ENCODE measurements at places on chromosomes 2 and 18.

DNA sequence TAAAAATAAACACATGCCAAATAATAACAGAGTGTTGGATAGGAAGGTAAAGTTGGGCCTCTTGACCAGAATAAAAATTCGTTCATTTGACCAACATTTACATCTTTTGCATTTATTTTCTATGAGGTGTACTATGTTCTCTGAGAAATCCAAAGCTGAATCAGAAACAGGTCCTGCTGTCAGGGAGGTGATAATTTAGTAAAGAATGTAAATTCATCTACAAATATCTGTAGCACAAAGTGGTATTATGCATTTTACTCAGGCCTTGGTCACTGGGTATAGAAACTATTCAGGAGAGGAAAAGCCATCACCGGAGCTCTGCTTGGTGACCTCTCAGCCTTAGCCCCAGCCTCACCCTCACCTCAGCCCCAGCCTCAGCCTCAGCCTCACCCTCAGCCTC is 208.9 kb downstream of the SPP2 start:
- DNase-seq = no peak

DNA sequence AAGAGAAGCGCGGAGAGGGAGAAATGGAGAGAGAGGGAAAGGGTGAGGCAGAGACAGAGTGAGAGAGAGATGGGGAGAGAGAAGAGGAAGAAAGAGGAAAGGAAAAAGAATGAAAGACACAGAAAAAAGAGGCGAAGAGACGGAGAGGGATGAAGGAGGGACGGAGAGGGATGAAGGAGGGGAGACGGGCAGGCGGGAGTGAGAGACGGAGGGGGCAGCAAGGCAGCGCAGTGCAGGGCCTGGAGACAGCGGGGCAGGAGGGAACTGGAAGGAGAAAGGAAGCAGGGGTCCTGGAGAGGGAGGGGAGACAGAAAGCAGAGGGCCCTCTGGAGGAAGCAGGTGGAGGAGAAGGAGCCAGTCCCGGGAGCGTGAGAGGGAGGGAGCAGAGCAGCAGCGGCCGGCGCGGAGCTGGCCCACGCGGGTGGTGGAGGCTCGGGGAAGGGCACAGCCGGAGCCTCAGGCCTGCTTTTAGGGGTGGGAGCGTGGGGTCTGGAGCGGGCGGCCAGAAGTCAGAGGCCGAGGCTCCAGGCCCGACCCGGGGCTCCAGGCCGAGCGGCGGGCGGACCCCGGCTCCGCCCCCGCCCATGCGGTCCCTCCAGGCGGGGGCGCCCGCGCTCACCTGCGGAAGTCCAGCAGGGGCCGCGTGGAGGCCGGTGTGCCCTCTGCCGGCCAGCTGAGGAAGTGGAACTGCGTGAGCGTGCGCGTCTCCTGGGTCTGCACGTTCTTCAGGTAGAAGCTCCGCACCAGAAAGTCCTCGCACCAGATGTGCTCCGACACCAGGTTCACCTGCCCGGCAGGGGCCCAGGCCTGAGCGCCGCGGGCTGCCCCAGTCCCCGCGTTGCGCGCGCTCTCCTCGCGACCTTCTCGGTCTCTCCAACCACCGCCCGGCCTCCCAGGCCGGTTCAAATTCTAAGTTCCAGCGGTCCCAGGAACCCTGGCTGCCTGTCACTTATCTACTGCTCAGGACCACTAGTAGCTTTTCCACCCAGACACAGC is 14.5 kb downstream of the PTPRN start:
- DNase-seq = peak; percentile 64

DNA sequence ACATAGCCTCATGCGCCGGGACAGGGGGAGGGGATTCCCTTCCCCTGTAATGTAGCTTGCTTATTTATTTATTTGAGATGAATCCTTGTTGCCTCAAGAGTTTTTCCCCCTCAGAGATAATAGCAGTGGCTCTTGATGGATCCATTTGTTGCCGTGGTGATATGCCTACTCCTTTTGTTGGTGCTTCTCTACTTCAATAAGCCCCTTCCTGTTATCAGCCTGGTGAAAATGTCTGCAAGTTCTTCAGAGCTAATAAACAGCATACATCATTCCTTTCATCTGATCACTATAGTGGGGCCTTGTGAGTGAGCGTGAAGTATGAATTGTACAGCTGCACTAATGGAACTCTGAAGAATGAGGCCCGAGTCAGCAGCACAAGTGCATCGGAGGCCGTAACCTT is 19.4 kb downstream of the FZD5 start:
- no peak for DNase-seq

- DNase-seq = no peak
These were observed 77.5 kb upstream of the TCF4 start for GRCh38 chr18:55665506-55665905.

DNA sequence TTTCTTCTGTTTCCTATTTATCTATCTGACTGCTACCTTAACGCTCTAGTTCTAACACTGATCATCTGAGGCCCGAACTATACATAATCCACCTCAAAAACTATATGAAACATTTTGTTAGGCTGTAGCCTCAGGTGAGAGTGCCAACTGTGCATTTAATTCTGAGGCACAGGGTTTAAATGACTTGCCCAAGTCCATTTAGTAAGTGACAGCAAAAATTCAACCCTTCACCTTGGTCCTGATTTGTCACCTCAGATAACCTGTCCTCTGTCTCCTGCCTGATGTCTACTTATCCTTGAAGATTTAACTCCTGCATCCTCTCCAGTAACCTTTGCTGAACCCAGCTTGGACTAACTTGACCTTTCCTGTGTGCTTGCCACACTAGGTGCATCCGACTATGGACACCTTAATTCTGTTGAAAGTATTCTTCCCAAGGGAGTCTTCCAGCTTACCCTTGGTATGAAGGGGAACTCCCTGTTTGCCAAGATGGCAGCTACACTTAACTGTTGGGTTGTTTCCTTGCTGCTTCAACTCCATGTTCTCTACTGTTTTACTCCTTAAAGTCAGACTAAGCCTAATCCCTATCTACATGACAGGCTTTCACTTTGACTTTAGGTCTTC is 23.5 kb downstream of the CD302 start:
- DNase-seq = no peak

- no peak for DNase-seq
These were observed 691.9 kb upstream of the TMEFF2 start for GRCh38 chr2:192886636-192887035.

DNA sequence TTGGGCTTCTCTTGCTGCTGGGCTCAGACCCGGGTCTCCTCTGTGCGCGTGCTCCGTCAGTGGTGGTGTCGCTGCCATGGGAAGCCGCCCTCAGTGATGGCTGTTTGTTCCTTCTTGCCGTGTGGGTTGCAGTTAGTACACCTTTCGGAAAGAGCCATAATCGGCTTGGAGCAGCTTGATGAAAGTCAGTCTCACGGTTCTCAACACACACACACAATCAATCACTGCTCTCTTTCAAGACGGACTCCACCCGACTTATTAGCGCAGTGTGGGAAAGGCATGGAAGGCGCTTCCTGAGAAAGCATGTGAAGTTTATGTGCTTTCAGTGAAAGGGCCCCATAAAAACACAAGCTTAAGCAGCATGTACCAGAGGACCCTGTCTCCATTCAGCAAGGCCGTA is 64.1 kb downstream of the SOX11 start:
- no peak for DNase-seq

GRCh38 chr2:63743982-63744966 is 97.4 kb upstream of the UGP2 start:
- DNase-seq = no peak

- no peak for DNase-seq
These were observed 13.8 kb upstream of the KIF1A start for GRCh38 chr2:240833724-240834285.

DNA sequence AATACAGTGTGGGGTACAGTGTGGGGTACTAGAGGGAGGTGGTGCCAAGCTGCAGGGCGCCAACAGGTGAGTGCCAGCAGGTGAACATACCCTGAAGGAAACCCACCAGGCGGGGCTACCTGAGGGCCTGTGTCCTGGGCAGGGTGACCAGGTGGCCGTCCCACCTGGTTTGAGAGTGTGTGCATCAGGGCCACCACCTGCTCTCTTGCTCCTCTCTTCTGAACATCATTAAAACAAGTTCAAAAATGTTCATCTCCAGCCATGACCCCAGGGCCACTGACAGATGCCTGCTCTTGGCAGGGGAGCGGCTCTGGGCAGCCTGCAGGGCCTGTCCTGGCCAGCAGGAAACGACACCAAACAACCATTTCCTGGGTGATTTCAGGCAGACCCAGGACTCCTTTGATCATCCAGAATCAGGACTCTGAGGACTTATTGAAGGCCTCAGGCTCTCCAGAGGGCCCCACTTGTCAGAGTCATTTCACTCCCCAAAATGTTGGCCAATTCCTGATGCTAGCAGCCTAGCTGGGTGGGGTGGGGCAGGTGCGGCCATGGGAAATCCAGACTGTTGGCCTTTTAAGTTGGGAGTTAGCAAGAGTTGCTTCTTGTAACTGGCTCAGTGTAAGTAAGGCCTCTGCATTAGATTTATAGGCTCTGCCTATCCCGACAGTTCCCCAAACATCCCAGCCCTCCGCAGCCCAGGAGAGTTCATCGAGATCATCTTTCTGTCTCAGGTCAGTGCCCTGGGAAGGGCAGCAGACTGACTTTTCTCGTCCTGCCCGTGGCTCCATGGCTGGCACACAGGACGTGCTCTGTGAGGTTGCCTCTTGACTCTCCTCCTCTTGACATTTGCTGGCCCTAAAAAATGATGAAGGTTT is 111.5 kb upstream of the ZNF236 start:
- no peak for DNase-seq

GRCh38 chr2:25409468-25409867 is 67.7 kb upstream of the DNMT3A start:
- DNase-seq = no peak

GRCh38 chr18:42892181-42892580 is 223.3 kb downstream of the RIT2 start:
- DNase-seq = no peak

- no peak for DNase-seq
These were observed 157.5 kb downstream of the ZEB2 start for GRCh38 chr2:144362401-144362800.

DNA sequence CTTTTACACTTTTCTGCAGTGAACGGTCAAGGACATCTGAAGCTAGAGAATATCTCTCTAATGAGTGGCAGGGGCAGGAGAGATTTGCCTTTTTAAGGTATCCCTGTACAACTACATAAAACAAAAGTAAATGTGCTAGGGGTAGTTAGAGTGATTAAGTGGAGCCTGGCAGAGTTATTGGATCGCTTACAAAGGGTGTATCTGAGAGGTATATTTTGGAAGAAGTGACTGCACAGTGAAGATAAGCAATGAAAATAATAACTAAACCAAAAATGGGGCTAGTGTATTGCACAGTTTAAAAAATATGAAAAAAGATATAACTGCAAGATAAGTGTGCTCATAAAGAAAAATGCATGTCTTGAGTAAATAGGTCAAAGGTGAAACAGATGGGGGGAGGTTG is 193.5 kb upstream of the EPC2 start:
- DNase-seq = no peak

DNA sequence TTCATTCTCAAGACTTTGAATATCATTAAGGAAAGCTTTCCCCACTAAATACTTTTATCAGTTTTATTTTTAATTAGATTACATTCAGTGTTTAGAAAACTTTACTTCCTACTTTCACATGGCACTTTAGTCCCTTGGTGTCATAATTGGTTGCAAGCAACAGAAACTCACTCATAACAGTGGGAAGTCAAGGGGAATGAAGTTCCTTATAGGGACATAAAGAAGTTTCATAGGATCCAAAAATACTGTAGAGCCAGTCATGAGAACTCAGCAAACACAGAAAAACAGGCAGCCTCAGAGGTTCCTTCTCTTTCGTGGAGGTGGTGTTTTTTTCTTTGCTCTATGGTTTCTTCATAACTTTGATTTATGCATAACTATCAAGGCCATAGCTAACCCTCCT is 809.0 kb downstream of the BCL11A start:
- DNase-seq = no peak

- DNase-seq = no peak
These were observed 43.0 kb downstream of the EPC2 start for GRCh38 chr2:148687543-148687942.

DNA sequence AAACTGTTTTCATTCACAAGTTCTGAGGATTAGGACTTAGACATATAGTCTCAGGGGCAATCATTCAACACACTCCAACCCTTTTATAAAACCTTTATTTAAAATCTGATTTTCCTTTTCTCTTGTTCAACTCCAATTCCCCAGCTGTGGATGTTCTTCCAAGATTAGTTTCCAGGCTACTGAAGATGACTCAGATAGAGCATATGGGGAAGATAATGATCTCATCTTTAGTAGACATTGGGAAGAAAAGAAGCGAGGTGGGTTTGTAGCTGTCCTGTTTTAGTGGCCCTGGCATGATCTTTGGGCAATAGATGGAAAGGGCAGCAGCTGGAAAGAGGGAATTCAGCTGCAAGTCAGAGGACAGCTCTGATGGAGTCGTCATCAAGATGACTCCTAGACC is 247.7 kb upstream of the CCDC68 start:
- DNase-seq = no peak

DNA sequence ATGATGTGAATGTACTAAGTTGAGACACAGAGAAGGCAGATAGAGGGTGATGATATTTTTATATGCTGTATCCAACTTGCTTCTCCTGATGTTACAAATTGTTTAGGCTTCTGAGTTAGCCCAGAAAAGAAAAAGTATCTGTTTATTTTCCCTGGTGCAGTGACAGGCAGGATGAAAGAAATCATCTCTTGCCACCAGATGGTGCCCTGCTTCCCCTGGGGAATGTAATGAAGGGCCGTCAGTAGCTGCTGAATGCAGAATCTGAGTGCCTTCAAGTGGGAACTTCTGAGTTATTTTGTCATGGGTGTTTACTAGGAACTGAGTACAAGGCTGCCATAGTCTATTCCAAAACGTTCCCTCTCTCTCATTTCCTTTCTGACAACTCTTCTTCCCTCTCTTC is 525.6 kb downstream of the MBD2 start:
- no peak for DNase-seq

DNA sequence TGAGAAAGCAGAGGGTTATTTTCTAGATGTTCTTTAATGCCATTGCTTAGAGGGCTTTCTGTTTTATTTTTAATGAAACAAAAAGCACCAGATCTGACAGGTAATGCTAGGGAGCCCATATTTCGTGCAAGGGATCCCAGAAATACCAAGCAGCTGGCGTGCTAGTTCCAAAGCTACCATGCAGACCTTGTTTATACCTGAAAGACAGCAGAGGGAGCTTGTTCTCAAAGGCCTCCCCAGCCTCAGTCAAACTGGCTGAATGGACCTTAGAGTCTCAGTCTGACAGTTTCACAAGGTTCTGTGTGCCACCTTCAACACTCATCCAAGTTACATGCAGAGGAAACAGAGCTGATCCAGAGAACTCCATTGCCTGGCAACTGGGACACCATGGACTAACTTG is 48.6 kb downstream of the GALNT14 start:
- DNase-seq = no peak

All from stimulated activated CD8-positive, alpha-beta memory T cell treated with anti-CD3 and anti-CD28 coated beads, Interleukin-4, amount 100 ng/mL, for 1 hour (primary cell).